CD4-positive, alpha-beta memory T cell (primary cell): ENCODE measurements at places on chromosomes 7 and 10.

- H3K27me3 ChIP-seq = no peaks in the 10 kb centered on the region
- no peak for DNase-seq
- H3K36me3 ChIP-seq = no peaks in the 10 kb centered on the region
- no peak overlapping the region for H3K27ac ChIP-seq
- no peaks in the 10 kb centered on the region for H3K4me1 ChIP-seq
Observed at GRCh38 chr10:4310172-4310571, 515.8 kb upstream of the AKR1E2 start.

DNA sequence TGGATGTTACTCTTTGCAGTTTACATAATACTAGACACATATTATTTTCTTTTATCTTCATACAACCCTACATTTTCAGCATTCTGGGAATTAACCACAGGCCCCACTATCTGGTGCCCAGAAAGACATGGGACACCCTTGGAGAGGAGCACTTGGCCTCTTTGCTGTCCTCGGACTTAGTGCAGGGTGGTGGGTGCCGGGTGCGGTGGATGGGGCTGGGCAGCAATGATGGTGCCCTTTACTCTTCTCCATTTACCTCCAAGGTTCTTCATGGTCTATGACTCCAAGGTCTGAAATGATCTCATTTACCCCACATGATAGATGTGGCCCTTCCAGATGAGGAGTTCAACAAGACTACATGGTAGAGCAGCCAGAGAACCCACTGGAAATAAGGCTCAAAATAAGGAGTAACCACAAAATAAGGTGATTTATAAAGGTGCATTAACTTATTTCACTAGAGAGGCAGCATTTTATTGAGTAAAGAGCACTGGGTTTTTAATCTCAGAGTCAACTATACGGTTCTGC is 56.2 kb upstream of the IGFBP3 start:
- H3K4me1 ChIP-seq = no peaks in the 10 kb centered on the region
- no peaks in the 10 kb centered on the region for H3K36me3 ChIP-seq
- DNase-seq = no peak
- H3K27me3 ChIP-seq = no peaks in the 10 kb centered on the region

DNA sequence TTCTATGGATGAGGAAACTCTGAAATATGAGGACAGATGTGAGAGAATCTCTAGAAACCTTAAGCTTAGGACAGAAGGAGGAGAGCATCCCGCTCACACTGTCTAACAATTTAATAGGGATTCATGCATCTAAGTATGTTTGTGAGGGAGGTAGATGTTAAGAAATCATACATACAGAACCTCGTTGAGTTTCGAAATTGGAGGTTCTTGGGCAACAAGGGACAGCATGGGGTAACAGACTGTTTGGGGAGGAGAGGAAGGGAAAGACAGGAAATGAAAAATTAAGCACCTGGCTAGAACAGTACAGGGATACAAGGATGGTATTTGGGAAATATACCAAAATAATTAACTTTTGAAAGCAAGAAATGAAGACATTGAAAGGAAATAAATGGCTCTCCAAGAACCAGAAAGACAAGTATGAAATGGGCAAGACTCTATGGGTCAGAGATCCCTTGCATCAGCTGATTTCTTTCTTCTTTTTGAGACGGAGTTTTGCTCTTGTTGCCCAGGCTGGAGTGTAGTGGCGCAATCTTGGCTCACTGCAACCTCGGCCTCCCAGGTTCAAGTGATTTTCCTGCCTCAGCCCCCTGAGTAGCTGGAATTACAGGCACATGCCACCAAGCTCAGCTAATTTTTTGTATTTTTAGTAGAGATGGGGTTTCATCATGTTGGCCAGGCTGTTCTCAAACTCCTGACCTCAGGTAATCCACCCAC is 207.9 kb downstream of the CTNNA3 start:
- H3K27ac ChIP-seq = no peak overlapping the region
- DNase-seq = no peak
- no peaks in the 10 kb centered on the region for H3K4me1 ChIP-seq
- no peaks in the 10 kb centered on the region for H3K27me3 ChIP-seq
- H3K4me3 ChIP-seq = no peak overlapping the region
- H3K36me3 ChIP-seq = no peaks in the 10 kb centered on the region

DNA sequence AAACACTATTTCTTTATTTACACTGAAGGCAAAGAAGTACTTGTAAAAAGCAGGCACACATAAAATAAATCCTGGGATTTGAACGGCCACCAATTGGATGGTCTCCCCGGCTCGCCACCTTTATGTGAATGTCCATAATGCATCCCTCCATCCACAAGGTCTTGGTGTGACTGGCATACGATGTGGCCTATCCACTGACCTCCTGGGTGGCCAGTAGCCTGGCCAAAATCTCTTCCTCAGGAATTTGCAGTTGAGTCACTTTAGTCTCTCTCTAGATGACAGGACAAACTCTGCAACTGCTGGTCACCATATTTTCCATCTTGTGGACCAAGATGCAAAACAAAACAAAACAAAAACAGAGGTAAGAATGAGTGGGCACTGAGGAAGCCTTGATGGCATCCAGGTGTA is 39.1 kb downstream of the CDK1 start:
- no peak overlapping the region for H3K27ac ChIP-seq
- no peak for DNase-seq
- no peak overlapping the region for H3K4me3 ChIP-seq

DNA sequence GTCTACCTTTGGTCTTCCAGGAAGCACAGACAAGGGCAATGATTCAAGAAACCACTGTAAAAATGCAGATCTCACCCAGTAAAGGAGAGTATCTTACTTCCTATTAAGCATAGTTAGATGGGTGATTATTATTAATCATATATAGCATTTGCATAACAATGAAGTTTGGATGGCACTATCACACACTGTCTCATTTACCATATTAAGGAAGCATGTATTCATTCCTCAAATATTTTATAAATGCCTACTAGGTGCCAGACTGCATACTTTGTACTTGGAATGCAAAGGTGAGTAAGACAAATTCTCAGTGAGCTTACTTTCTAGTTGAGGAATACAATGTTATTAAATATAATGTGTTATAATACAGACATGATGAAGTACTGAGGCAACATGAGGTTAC is 53.9 kb upstream of the SKAP2 start:
- DNase-seq = no peak
- H3K36me3 ChIP-seq = no peaks in the 10 kb centered on the region
- no peak overlapping the region for H3K4me3 ChIP-seq
- no peaks in the 10 kb centered on the region for H3K27me3 ChIP-seq
- H3K27ac ChIP-seq = no peak overlapping the region

GRCh38 chr10:132043861-132044695 is 21.7 kb upstream of the JAKMIP3 start:
- H3K36me3 ChIP-seq = no peaks in the 10 kb centered on the region
- H3K4me3 ChIP-seq = no peak overlapping the region
- H3K27me3 ChIP-seq = no peaks in the 10 kb centered on the region
- H3K27ac ChIP-seq = no peak overlapping the region
- no peaks in the 10 kb centered on the region for H3K4me1 ChIP-seq

DNA sequence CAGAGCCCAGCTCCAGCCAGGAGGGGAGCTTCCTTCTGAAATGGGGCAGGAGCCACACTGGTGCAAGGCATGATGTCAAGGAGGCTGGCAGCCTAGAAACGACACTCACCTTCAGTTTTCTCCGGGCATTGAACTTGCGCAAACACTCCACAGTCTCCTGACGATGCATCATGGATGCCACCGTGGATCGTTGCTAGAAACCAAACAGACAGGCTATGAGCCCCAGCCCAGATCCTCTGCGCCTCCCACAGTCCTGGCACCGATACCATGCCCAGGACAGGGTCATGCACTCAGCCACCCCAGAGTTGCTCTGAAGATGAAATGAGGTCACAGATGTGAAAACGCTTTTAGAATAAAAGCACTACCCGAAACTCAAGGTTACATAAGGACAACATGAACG is 31.0 kb upstream of the NDST2 start:
- H3K4me3 ChIP-seq = no peak overlapping the region
- no peak overlapping the region for H3K27ac ChIP-seq
- no peaks in the 10 kb centered on the region for H3K4me1 ChIP-seq

DNA sequence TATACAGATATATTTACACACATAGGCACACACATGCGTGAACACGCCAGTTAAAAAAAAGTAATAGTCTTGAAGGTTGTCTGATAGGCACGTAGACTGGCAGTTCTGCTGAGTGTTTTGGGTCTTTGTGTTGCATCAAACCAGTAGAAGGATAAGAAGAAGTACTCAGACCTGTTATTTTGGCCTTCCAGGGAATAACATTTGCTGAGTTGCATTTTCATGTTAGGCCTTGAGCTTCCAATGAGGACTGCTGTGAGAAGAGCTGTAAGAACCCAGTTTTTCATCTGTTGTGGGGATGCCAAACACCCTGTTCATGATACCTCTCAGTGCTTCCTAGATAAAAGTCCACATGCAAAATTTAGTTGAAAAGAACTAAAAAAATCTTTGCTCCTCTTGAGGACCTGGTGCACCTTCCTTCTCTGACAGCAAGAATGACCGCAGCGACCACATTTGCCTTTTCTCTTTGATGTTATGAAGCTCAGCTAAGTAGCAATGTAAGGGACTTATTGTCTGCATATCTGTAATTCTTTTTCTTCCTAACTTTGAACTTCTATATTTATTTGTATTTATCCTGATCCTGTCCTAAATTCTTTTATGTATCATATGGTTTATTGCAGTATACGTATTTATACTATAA is 27.2 kb downstream of the HIPK2 start:
- H3K4me1 ChIP-seq = peaks cover 3% of the 10 kb centered on the region
- H3K27ac ChIP-seq = no peak overlapping the region
- DNase-seq = no peak
- H3K36me3 ChIP-seq = no peaks in the 10 kb centered on the region
- H3K4me3 ChIP-seq = no peak overlapping the region
- no peaks in the 10 kb centered on the region for H3K27me3 ChIP-seq

GRCh38 chr7:139893999-139894398 is 64.9 kb downstream of the TBXAS1 start:
- DNase-seq = no peak
- H3K36me3 ChIP-seq = no peaks in the 10 kb centered on the region
- H3K4me1 ChIP-seq = no peaks in the 10 kb centered on the region
- H3K27ac ChIP-seq = no peak overlapping the region
- H3K27me3 ChIP-seq = no peaks in the 10 kb centered on the region

DNA sequence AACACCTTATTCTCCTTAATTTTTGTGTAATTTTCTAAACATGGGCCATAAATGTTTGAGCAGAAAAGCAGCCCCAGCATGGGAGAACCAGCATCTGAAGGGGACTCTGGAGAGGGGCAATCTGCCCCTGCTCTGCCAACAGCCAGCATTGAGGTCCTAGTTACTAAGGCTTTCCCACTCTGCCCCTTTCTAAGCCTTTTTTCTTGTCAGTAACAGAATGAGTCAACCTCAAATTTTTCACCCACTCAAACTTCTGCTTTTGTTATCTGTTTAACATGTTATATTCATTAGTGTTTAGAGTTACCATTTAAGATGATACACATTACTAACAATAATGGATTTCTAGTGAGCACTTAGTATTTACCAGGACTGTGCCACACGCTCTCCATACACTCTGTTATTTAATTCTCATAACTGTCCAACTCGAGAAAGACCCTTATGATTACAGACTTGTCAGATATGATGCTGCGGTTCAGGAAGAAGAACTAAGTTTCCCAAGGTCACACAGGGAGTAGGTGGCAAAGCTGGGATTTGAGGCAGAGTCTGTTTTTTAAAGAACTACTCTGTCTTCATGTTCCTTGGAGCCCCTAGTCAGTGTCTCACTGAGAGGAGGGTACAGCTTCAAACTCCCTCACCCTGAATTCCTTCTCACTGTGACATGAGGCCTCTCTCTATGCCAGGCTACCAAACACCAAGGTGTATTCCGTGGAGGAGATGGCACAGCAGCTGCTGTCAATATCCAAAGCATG is 19.9 kb upstream of the GPAM start:
- DNase-seq = no peak
- H3K4me1 ChIP-seq = no peaks in the 10 kb centered on the region
- peaks cover 5% of the 10 kb centered on the region for H3K27me3 ChIP-seq

- peaks cover 11% of the 10 kb centered on the region for H3K36me3 ChIP-seq
- DNase-seq = no peak
- no peaks in the 10 kb centered on the region for H3K27me3 ChIP-seq
Observed at GRCh38 chr7:139242741-139243281, 11.8 kb downstream of the UBN2 start.

GRCh38 chr10:76942628-76943416 is 694.8 kb downstream of the KCNMA1 start:
- no peak for DNase-seq
- H3K4me1 ChIP-seq = no peaks in the 10 kb centered on the region
- no peak overlapping the region for H3K27ac ChIP-seq
- no peaks in the 10 kb centered on the region for H3K27me3 ChIP-seq

- no peak overlapping the region for H3K27ac ChIP-seq
- no peaks in the 10 kb centered on the region for H3K27me3 ChIP-seq
- no peaks in the 10 kb centered on the region for H3K36me3 ChIP-seq
Observed at GRCh38 chr7:155660059-155660757, 15.7 kb downstream of the RBM33 start.

DNA sequence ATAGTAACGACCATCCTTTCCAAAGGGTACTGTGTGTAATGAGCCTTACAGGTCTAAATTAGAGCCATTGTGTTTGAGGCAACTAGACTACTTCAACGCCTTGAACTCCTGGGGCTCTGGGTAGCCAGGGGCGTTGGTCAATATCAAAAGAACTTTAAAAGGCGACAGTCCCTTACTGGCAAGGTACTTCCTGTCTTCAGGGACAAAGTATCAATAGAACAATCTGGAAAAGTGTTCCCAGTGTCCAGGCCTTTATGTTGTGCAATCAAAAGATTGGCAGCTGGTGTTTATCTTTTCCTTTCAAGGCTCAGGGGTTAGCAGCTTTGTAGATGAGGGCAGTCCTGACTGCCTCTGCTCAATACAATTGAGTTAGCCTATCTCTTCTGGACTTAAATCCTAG is 284.3 kb downstream of the PARD3 start:
- no peaks in the 10 kb centered on the region for H3K4me1 ChIP-seq
- no peaks in the 10 kb centered on the region for H3K36me3 ChIP-seq
- no peak overlapping the region for H3K4me3 ChIP-seq
- DNase-seq = no peak
- no peaks in the 10 kb centered on the region for H3K27me3 ChIP-seq

- H3K4me1 ChIP-seq = no peaks in the 10 kb centered on the region
- DNase-seq = no peak
- no peaks in the 10 kb centered on the region for H3K36me3 ChIP-seq
- H3K27ac ChIP-seq = no peak overlapping the region
- no peaks in the 10 kb centered on the region for H3K27me3 ChIP-seq
Observed at GRCh38 chr10:19719284-19719683, 96.9 kb upstream of the PLXDC2 start.

- H3K4me3 ChIP-seq = no peak overlapping the region
- DNase-seq = no peak
- H3K36me3 ChIP-seq = peaks cover 69% of the 10 kb centered on the region
- H3K4me1 ChIP-seq = no peaks in the 10 kb centered on the region
- H3K27ac ChIP-seq = no peak overlapping the region
Observed at GRCh38 chr7:73442222-73442902, 8.8 kb downstream of the FZD9 start.

- H3K27me3 ChIP-seq = no peaks in the 10 kb centered on the region
- H3K36me3 ChIP-seq = no peaks in the 10 kb centered on the region
- H3K4me1 ChIP-seq = no peaks in the 10 kb centered on the region
- DNase-seq = no peak
Observed at GRCh38 chr10:131820626-131821025, 80.2 kb upstream of the PPP2R2D start.

GRCh38 chr10:72267819-72268399 is 5.8 kb upstream of the DDIT4 start:
- no peak overlapping the region for H3K4me3 ChIP-seq
- peaks cover 49% of the 10 kb centered on the region for H3K4me1 ChIP-seq
- DNase-seq = no peak
- no peak overlapping the region for H3K27ac ChIP-seq
- H3K36me3 ChIP-seq = no peaks in the 10 kb centered on the region
